ENCODE measurements at places on chromosomes 6 and 20. TPM values are rescaled to one million over a fixed set of nuclear protein-coding genes. Genes with fewer than 3 reads are reported as not detected.

The SIRPB1 gene
- 4.6 TPM for total RNA-seq

The ELOVL4 gene
- 3.9 TPM for total RNA-seq

- no peak for DNase-seq
These were observed 9.7 kb upstream of the CD40 start for GRCh38 chr20:46108435-46108841.

DNA sequence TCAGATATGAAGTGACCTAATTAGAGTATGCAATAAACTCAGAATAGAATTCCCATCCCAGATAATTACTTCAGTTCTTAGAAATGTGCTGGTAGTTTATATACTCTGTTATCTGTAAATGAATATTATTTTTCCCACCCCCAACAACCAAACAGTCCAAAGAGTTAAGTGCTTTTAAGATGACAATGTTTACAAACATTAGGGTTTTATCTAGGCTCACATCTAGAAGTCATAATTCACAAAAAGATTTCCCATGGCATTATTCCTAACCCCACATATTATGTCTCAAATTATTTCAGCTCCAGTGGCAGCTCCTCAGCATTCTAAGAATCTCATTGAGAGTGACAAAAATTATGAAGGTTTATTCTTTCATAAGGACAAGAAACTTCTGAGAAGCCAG is 120.9 kb downstream of the TASP1 start:
- no peak for DNase-seq

GRCh38 chr6:2725999-2726567 is 24.6 kb downstream of the MYLK4 start:
- DNase-seq: no peak
